Activated naive CD4-positive, alpha-beta T cell (primary cell): ENCODE measurements at places on chromosomes 2 and 18.

DNA sequence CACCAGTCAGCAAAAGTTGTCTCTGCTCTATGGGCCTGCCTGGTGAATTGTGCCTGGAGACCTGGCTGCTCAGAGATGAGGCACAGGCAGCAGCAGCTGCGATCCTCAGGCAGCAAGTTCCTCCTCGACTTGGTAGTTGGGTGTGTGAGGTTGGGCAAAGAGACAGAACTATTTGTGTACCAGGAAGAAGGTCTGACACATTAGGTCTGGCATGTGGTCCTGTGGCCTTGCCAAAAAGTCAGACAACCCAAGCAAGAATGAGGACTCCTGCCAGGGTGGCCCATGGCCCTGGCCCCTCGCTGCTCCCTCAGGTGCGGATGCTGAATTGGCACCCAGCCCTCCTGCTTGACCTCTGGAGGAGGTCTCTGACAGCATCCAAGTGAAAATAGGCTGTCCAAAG lies 192.7 kb downstream of the DYSF start:
- no peak for DNase-seq

DNA sequence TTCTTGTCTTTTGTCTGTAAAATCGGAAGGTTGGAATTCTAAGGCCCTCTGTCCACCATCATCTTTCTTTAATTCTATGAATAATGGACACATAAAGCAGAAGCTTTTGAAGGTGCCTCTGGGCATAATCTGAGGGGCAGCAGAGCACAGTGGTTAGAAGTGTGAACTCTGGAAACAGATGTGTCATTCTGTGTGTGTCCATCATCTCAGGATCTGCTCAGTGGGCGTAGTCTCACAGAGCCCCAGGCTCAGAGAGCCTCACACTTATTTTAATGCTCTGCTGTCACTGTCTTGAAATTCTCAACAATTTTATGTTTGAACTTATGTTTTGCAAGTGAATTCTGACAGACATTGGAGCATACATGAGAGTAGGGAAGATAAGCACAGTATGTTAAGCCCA lies 31.0 kb upstream of the CCDC93 start:
- no peak for DNase-seq

GRCh38 chr2:41170589-41170988 lies 718.7 kb upstream of the SLC8A1 start:
- DNase-seq: no peak

DNA sequence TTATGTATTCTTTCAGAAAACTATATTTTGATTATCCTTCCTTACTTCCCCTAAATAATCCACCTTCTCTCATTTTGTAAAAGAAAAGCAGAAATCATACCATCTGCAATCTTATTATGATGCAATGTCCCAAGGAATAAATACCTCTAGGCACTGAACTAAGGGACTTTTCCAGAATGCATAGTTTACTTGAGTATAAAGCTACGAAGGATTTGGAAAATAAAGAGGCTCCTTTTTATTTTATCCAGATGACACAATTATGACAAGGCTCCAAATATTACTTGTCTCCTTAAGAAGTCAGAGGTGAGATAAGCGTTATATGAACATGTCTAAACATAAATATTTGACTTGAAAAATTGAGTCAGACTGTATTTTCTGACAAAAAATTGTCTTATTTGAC lies 72.1 kb downstream of the COL3A1 start:
- DNase-seq: no peak

DNA sequence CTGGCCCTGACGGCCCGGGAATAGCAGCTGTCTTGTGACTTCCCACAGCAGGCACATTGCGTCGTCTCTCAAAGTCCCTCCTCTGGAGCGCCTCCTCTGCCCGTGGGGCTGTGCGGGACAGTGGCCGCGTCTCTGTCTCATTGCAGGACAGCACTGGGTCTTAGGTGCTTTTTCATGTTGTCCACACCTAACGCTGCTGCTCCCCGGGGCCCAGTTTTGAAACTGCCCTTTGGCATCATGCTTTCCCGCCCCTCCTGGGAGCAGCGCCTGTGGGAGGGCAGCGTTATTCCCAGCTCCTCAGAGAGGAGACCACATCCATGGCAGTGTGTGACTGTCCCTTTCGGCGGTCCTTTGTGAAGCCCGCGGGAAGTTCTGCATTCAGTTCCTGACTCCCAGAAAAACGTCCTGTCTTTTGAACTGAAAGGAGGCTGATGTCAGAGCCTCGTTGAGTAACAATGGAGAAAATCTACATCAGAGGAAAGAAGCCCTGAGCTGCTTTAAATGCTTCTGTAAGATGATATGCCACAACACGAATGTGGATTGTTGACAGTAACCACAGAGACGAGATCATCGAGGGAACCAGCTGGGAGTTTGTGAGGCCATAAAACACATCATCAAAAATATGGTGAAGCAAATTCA lies 226.0 kb downstream of the FAM210A start:
- no peak for DNase-seq

- DNase-seq: no peak
Measured at GRCh38 chr2:66472225-66472843, 37.4 kb downstream of the MEIS1 start.

DNA sequence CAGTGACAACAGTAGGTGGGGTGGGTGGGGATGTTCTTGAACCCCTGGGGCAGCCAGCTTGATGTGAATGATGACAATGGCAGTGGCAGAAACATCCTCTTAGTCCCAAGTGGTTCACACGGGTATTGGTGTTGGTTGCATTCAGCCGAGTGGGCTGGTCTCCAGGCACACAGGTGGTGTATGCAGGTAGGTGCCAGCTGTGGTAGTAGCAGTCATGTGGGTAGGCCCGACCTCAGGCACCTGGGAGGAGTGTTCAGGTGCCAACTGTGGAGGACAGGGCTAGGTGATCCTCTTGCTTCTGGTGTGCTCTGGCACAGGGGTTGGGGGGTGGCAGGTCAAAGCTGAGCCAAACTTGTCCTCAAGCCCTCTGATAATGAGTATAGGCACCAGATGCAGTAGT lies 327.6 kb upstream of the CYP26B1 start:
- no peak for DNase-seq

- DNase-seq: no peak
Measured at GRCh38 chr2:32168513-32168912, 2.8 kb downstream of the SLC30A6 start.

DNA sequence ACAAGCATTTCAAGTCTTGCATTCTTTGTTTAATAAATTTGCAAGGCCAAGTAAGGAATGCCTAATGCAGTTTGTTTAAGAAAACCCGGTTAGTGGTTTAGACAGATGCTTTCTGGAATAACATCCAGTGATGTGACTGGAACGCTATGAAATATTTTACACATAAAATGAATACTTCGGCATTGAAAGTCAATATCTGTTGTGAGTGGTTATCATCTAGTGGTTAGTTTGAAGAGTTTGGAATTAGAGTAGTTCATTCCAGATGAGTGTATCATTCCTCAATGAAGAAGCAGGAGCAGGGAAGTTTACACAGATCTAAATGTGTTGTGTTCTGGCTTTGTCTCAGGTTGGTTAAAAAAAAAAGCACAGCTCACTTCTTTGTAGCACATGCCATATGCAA lies 608.0 kb upstream of the PIK3C3 start:
- no peak for DNase-seq

- no peak for DNase-seq
Measured at GRCh38 chr18:76757335-76757734, 65.0 kb upstream of the ZNF236 start.

DNA sequence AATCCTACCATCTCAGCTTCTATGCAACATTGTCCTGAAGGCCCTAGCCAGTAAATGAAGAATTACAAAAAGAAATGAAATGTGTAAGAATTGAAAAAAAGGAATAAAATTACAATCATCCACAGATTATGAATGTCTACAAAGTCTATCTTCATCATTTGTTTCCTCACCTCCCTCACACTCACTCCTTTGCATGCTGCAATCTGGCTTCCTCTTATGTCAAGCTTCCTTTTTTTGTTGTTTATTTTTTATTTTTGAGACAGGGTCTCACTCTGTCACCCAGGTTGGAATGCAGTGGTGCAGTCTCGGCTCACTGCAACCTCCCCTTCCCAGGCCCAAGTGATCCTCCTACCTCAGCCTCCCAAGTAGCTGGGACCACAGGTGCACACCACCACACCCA lies 129.0 kb downstream of the CABYR start:
- DNase-seq: no peak

DNA sequence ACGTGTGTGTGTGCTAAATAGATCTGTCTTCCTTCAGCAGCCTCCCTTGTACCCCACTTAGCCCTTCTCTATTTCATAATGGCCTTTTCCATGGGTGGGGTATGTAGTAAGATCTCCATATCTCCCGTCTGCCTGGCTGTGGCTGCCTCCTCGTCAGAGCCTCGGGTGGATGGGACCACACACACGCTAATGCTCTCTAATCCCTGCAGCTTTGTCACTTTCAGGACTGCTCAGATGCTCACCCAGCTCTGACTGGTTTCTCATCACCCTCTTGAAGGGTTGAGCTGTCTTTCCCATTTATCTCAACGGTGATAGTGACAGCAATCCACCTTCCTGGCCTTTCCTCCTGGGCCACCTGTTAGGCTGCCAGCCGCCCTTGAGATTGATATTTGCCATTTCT lies 95.3 kb downstream of the DCC start:
- DNase-seq: no peak

DNA sequence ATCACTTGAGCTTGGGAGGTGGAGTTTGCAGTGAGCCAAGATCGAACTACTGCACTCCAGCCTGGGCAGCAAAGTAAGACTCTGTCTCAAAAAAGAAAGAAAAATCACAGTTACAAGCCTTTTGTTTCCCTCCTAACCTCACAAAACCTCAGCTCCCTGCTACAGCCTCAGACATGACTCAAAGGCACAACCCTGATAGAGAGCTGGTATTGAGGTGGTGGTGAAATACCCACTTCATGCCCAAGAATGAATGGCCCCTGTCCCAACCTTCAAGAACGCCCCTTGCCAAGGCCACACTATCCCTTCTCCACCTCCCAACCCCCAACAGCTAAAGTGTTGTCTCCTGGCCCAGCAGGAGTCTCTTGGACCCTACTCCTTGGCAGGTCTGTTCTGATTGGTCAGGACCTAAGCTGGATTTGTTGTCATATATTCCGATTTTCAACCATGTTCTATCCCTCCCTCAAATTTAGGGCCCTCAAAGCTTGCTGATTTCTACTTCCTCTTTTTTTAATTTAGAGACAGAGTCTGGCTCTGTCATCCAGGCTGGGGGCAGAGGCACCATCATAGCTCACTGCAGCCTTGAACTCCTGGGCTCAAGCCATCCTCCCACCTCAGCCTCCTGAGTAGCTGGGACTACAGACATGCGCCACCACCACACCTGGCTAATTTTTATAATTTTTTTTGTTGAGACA lies 61.9 kb upstream of the BZW1 start:
- DNase-seq: no peak

- DNase-seq: no peak
Measured at GRCh38 chr2:158973116-158973956, 4.9 kb downstream of the TANC1 start.

GRCh38 chr2:136118819-136119716 lies 1.1 kb upstream of the CXCR4 start:
- peak; percentile 17 for DNase-seq

GRCh38 chr18:47701134-47701533 lies 229.3 kb downstream of the SMAD2 start:
- no peak for DNase-seq

DNA sequence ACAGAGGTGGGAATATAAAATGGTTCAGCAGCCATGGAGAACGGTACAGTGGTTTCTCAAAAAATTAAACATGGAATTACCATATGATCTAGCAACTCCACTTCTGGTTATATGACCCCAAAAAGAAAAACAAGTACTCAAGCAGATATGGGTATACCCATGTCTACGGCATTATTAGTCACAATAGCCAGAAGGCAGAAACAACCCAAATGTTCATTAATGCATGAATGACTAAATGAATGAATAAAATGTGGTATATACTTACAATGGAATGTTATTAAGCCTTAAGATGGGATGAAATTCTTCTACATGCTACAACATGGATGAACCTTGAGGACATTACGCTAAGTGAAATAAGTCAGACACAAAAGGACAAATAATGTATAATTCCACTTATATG lies 266.8 kb upstream of the FBXO11 start:
- no peak for DNase-seq

DNA sequence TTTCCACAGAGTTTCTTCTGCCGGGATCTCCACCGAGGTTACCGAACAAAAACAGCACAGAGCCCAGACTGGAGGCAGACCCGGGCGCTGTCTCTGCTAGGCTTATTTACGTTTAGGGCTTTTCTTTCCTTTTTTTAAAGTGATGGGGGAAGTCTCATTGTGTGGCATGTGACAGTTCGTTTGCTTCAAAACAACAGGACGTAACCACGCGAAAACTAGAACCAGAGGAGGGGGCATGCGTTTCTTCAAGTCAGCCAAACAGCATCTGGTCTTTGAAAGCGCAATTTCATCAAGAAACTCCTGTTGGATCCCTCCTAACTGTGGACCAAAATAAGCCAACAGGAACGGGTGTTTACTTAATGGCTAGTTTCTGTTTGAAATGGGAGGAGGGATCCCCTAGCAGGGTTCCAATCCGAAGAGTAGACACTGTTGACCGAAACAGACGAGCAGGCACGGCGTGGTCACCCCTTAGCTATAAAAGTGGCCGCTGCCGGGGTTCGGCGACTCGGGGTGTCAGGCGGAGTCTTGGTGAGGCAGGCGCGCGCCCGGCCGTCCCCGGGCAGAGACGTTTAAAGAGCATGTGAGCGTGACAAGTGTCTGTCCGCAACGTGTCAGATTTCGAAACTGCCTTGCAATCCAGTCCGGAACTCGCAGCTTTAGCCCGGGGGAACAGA lies 997 bp upstream of the TGIF1 start:
- peak; percentile 83 for DNase-seq

DNA sequence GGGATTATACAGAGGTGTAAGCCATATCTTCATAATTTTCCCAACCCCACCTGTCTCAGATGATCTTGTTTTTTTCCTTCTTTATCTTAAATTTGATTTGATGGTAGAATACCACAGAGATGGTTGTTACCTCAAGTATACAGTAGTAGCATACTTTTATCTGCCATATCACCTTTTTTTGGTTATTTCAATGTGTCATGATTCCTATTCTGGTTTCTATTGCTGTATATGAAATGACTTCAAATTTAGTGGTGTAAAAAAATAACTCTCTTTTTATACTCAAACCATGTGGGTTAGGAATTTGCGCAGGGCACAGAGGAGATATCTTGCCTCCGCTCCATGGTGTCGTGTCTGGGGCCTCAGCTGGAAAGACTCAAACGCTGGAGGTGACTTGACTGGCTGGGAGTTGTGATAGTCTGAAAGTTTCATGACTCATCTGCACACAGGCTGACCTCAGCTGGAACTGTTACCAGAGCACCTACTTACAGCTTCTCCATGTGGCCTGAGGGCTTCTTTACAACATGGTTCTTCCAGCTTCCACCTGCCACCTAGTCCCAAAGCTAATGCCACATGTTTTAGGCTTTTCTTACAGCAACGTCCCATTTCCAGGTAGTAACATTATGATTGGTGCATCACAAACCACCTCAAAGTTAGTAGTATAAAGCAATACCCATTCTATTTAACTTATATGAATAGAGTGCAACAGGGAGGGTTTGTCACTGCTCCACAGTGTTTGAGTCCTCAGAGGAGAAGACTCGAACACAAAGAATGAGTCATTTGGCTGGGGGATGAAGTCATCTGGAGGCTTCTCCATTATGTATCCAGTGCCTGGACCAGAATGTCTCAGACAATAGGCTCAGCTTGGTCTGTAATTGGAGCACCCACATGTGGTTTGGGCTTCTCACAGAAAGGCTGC lies 82.3 kb upstream of the XPO1 start:
- DNase-seq: no peak
